ENCODE measurements at places on chromosomes 13 and 19.

GRCh38 chr19:54439174-54439851 is 9.7 kb upstream of the LENG8 start:
- DNase-seq, result no peak

- no peak for DNase-seq
Measured at GRCh38 chr19:47132194-47132852, 1.7 kb downstream of the SAE1 start.

GRCh38 chr19:3142292-3142670 is 6.4 kb downstream of the GNA15 start:
- DNase-seq, result peak; percentile 24

DNA sequence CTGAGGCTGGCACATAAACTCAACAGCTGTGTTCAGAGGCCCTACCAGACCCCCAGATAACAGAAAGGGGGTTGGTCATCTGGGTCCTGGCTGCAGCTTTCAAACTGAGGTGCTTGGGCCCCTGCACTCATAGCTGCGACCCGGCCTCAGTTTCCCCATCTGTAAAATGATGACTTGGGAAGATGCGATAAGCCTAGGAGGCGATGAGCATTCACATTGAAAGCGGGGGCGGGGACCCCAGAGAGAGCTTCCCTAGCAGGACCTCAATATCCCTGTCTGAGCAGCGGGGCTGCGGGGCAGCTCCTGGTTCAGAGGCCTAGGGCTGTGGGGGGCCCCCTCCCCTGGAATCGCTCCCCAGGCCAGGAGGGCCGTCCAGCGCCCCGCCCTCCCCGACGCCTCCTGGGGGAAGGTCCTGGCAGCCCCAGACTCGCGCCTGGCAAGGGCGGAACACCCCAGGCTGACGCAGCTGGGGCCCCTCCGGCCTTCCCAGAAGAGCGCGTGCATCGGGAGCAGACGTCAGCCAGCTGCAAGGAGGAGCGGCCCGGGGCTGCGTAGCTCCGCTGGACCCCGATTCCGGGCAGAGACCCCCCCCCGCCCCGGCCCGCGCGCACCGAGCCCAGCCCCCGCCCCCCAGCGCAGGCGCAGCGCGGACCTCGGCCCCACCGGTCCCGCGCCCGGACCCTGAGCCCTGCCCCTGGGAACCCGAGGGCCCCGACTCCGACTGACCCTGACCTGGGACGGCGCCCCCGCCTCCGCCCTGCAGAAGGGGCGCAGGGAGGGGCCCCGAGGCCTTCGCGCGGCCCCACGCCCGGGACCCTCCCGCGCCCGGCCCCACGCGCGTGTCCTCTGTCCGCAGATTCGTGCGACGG is 3.5 kb downstream of the FSTL3 start:
- DNase-seq, result no peak

DNA sequence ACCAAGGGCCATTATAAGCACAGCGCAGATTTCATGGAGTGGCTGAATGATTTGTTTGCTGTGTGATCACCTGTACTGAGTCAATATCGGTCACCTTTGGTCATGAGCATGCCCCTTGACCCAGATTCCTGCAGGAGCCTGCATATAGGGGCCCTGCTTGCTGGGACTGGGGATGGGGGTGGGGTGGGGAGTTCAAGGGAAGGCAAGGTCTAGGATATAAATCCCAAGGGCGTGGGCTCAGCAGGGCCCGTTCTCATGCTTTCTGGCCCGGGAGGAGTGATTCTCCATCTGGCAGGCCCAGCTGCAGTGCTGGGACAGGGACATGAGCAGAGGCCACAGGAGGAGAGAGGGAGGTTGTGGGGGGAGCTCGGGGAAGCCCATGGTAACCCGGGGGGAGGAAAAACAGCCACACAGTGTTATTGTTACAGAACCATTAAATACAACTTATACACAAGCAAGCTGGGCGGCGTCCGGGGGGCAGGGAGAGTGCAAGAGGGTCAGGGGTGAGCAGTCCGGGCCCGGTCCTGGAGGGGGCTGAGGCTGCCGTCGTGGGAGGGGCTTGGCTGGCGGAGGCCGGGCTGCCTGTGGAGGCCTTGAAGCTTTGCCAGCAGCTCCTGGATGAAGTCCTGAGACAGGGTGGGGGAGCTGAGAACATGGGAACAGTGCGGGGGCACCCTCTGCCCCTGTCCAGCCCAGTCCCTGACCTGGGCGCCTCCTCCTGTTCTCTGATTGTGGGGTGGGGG is 5.2 kb downstream of the PPP1R14A start:
- DNase-seq, result no peak

- DNase-seq, result no peak
Measured at GRCh38 chr19:11423791-11424181, 4.7 kb upstream of the RGL3 start.

DNA sequence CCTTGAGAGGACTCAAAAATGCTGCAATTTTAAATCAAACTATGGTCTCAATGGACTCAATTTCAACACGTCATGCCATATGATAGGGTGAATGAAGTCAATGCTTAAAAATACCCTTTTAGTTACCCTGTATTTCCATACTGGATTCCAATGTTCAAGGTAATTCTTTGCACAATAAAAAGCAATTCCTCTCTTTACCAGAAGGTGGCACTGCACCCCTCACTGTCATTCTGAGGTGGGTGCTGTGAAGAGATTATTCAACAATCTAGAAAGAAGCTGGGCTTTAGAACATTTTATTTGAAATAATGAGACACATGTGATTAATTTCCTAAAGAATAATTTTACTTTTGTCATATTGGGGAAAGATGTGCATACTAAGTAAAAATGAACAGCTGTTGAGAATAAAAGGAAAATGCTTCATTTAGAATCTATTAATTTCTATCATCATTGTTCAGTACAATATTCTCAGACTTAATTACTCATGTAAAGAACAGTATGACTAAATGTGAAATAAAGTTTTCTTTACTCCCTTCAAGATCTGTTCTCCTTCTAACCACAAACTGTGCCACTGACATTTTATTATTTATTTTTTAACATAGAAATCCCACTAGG is 789.1 kb downstream of the GPC5 start:
- DNase-seq, result no peak

DNA sequence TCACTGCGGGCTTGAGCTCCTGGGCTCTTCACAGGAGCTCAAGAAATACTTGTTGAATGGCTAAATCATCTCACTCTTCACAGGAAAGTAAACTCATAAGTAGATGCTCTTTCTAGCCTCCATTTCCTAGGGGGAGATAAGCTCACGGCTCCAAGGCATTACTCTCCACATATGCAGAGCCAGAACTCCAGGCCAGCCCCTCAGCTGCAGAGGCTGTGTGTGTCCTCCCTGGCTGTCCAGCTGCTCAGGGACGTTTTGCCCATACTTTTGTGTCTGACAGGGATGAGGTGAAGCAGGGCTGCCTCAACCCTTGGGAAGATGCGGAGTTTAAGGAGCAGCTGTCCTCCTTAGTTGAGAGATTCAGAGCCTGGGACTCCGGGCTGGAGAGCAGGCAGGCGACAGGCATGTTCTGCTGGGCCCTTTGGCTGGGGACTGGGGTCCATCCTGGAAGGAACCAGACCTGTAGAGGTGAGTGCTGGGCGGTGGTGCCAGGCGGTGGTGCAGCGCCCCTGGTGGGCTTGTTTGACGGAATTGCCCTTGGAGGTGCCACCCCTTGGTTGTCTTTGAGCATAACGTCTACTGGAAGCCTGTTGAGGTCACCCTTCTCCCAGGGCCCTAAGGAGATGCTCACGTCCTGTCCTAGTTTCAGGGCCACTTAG is 20.5 kb upstream of the SLC15A1 start:
- no peak for DNase-seq

GRCh38 chr13:18952225-18953016 is 229.2 kb downstream of the TUBA3C start:
- no peak for DNase-seq

- no peak for DNase-seq
Measured at GRCh38 chr19:33730858-33731607, 65.6 kb upstream of the KCTD15 start.

GRCh38 chr13:23778879-23779278 is 110.3 kb downstream of the MIPEP start:
- no peak for DNase-seq

GRCh38 chr19:38304866-38305429 is 897 bp downstream of the C19orf33 start:
- DNase-seq, result no peak
